Effector memory CD8-positive, alpha-beta T cell (primary cell): ENCODE measurements at places on chromosomes 16 and 17.

DNA sequence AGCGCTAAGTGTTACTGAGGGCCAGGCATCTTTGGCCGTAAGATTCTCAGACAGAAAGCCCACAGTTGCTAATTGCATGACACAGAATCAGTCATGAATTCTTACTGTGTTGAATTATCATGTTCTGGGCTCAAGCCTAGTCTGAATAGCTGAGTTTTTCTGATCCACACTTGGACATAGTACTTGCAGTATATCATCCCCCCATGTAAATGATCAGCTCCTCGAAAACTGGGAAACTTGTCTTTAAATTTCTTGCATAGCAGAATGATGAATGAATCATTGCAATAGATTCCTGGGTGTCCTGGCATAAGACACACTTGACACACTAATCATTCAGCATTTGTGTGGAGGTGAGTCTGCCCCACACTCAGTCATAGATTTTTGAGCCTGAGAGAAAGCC, 2.2 kb downstream of the MLYCD start:
- H3K36me3 ChIP-seq, result peaks cover 11% of the 10 kb centered on the region
- H3K4me3 ChIP-seq, result no peak overlapping the region
- no peak overlapping the region for H3K27ac ChIP-seq
- H3K4me1 ChIP-seq, result peaks cover 26% of the 10 kb centered on the region
- no peak for DNase-seq

DNA sequence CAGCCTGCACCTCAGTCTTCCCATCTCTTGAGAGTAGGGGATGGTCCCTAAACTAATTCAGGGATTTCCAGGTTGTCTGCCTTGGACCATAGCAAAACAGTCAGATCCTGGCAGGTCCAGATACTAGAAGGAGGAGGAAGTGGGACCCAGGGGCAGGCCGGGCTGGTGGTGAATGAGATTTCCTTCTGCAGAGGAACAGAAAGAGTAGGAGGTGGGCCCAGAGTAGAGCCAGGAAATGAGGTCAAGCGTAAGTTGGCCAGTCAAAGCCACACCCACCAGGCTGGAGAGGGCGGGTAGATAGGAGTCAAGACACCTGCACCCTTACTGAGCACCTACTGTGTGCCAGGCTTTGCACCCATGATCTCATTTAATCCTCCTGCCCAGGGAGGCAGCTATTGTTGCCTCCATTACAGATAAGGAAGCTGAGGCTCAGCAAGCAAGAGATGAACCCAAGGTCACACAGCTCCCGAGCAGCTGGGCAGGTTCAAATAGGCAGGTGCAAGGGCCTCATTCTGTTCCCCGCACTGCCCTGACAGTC, 2.6 kb downstream of the CDH5 start:
- H3K4me1 ChIP-seq, result peaks cover 3% of the 10 kb centered on the region
- no peak overlapping the region for H3K4me3 ChIP-seq
- peaks cover 25% of the 10 kb centered on the region for H3K27me3 ChIP-seq
- no peak for DNase-seq
- H3K27ac ChIP-seq, result peak overlapping the region; percentile 4
- H3K36me3 ChIP-seq, result peaks cover 4% of the 10 kb centered on the region

DNA sequence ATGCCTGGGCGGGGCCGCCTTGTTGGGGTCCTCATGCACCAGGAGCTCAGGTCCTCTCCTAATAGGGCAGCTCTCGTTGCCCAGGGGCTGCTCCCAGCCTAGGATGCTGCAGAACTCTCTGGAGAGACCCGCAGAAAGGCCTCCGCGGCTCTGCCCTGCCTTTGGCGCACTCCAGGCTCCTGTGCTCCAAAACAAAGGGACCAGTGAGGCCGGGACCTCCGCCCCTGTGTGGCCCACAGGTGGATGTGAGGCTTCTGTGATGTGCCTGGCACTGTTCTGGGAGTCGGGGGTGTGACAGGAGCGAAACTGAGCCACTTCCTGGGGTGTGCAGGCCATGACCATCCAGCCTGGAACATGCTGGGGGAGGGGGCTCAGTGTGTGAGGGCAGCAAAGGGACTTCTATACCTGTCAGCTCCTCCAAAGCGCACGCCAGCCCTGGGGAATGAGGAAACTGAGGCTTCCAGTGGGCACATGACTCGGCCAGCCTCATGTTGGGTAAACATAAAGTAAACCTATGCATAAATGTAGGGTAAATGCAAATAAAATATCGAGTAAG, 153.2 kb downstream of the IRF8 start:
- H3K4me1 ChIP-seq, result no peaks in the 10 kb centered on the region
- peaks cover 79% of the 10 kb centered on the region for H3K27me3 ChIP-seq
- no peak for DNase-seq
- no peak overlapping the region for H3K4me3 ChIP-seq
- no peak overlapping the region for H3K27ac ChIP-seq

- peaks cover 5% of the 10 kb centered on the region for H3K4me1 ChIP-seq
- H3K27ac ChIP-seq, result no peak overlapping the region
- H3K4me3 ChIP-seq, result no peak overlapping the region
- H3K36me3 ChIP-seq, result no peaks in the 10 kb centered on the region
- peaks cover 12% of the 10 kb centered on the region for H3K27me3 ChIP-seq
These were observed 298.5 kb upstream of the FOXF1 start for GRCh38 chr16:86211800-86212199.

DNA sequence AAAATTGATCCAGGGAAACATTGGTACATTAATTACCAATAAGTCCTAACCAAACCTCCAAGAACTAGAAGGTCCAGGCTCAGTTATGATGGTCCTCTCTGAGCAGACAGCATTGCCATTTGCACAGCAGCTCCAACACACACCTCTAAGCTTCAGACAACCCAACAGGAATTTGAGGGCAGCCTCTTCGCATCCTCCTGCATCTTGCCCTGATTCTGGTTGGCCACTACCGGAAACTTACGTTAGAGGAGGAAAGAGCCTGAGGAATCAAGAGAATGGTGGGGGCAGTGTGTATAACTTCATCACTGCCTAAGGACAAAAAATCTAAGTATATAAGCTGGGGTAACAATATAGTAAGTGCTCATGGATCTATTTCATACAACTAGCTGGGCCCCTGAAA, 15.7 kb downstream of the FAM117A start:
- peak overlapping the region; percentile 99 for H3K27ac ChIP-seq
- DNase-seq, result no peak
- H3K4me1 ChIP-seq, result peaks cover 68% of the 10 kb centered on the region
- peaks cover 45% of the 10 kb centered on the region for H3K36me3 ChIP-seq

- no peak for DNase-seq
- H3K4me1 ChIP-seq, result peaks cover 25% of the 10 kb centered on the region
- H3K27me3 ChIP-seq, result peaks cover 28% of the 10 kb centered on the region
- H3K27ac ChIP-seq, result peak overlapping the region; percentile 50
- H3K36me3 ChIP-seq, result no peaks in the 10 kb centered on the region
These were observed 98.0 kb downstream of the TBC1D16 start for GRCh38 chr17:79937391-79938335.

DNA sequence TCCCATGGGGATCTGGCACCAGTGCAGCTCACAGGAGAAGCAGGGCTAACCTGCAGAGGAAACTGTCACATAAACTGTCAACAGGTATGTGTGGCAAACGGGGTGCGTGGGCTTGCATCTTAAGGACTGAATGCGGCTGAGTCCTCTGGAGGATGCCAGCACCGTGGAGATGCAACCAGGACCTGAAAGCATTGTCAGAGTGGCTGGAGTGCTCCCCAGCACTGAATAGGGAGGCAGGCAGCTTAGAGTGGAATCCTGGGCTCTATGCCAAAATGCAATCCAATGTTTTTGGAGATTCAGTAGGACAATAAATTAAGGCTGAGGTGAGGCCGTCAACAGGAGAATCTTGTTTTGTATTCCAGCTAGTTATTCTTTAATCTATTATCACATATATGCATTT, 21.3 kb upstream of the SALL1 start:
- no peak overlapping the region for H3K27ac ChIP-seq
- H3K36me3 ChIP-seq, result no peaks in the 10 kb centered on the region
- no peak for DNase-seq
- H3K27me3 ChIP-seq, result no peaks in the 10 kb centered on the region

- peaks cover 14% of the 10 kb centered on the region for H3K27me3 ChIP-seq
- no peaks in the 10 kb centered on the region for H3K4me1 ChIP-seq
- H3K36me3 ChIP-seq, result no peaks in the 10 kb centered on the region
- H3K27ac ChIP-seq, result no peak overlapping the region
- H3K4me3 ChIP-seq, result no peak overlapping the region
These were observed 98.5 kb downstream of the SOX9 start for GRCh38 chr17:72219137-72219823.

DNA sequence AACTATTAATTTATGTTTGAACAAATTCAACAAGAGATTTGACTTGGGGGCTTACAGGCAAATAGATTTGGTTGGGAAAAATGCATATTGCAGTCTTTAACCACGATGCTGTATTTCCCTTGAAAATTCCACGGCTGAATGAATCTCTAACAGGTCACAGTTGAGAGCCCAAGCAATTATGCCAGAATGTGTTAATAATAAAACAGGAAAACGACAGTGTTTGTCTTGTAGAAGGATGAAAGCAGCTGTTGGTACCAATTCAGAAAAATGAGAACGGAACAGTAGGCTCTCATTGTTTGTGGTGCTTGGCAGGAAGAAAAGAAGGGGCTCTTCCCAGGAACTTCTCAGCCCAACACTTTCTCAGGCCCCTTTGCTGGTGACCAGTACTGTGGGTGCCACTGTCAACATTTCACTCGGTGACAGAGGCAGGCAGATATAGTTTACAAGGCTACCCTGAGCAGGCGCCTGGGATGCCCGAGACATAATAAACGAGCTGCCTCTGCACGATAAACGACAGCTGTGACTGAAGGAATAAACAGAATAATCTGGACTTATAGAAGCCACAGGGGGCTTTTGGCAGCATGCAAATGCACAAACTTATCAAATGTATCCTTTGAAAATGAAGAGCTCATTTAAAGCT, 387.1 kb downstream of the HS3ST4 start:
- no peak for DNase-seq
- H3K27ac ChIP-seq, result no peak overlapping the region
- peaks cover 32% of the 10 kb centered on the region for H3K27me3 ChIP-seq
- no peaks in the 10 kb centered on the region for H3K36me3 ChIP-seq
- no peaks in the 10 kb centered on the region for H3K4me1 ChIP-seq
- no peak overlapping the region for H3K4me3 ChIP-seq

- no peaks in the 10 kb centered on the region for H3K27me3 ChIP-seq
- peaks cover 6% of the 10 kb centered on the region for H3K36me3 ChIP-seq
- H3K27ac ChIP-seq, result no peak overlapping the region
These were observed 285.6 kb downstream of the FTO start for GRCh38 chr16:53989597-53989996.

DNA sequence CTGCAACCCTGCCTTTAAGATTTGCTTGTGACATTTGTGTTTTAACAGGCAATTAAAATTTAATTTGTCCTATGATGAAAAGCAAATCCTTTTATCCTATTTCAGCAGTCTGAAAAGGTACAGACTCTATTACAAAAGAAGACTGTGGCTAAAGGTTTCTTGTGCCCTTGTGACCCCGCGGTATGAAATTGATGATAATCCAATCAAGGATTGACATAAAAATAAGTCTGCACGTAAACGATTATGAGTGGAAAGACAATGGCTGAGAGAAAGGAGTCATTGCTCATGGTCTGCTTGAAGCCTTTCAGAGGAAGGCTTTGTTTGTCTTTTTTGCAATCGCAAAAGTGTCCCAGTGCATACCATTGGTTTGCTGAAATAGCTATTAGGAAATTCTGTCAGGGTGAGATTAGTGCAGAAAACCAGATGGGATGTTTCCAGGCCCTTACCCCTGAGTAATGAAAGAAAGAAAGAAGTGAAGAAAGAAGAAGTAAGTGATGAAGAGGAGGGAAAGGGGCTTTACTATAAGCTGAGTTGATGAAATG, 867.8 kb upstream of the CDH8 start:
- H3K27ac ChIP-seq, result no peak overlapping the region
- H3K4me3 ChIP-seq, result no peak overlapping the region
- no peaks in the 10 kb centered on the region for H3K36me3 ChIP-seq
- no peaks in the 10 kb centered on the region for H3K27me3 ChIP-seq
- DNase-seq, result no peak
- no peaks in the 10 kb centered on the region for H3K4me1 ChIP-seq

DNA sequence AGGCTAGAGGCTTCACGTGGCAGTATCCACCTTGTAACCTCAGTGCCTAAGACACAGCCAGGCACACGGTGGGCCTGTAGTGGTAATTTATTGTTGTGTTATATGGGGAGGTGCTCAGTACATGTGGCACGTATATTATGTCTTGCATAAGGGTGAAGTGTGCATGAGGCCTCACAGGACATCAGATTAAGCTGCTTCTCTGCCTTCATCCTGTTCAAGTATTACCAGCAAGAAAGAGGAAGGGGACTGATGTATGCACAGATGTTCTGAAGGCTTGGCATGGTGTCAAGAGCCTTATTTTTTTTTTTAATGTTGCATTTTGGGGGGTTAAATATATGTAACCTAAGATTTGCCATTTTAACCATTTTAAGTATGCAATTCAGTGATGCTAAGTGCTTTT, 71.6 kb downstream of the ABCC1 start:
- H3K27me3 ChIP-seq, result no peaks in the 10 kb centered on the region
- DNase-seq, result no peak
- peaks cover 27% of the 10 kb centered on the region for H3K36me3 ChIP-seq
- no peak overlapping the region for H3K27ac ChIP-seq
- H3K4me3 ChIP-seq, result no peak overlapping the region

GRCh38 chr17:41664172-41664457, 24.6 kb upstream of the EIF1 start:
- H3K4me3 ChIP-seq, result no peak overlapping the region
- H3K27me3 ChIP-seq, result no peaks in the 10 kb centered on the region
- H3K27ac ChIP-seq, result no peak overlapping the region
- H3K4me1 ChIP-seq, result peaks cover 18% of the 10 kb centered on the region

DNA sequence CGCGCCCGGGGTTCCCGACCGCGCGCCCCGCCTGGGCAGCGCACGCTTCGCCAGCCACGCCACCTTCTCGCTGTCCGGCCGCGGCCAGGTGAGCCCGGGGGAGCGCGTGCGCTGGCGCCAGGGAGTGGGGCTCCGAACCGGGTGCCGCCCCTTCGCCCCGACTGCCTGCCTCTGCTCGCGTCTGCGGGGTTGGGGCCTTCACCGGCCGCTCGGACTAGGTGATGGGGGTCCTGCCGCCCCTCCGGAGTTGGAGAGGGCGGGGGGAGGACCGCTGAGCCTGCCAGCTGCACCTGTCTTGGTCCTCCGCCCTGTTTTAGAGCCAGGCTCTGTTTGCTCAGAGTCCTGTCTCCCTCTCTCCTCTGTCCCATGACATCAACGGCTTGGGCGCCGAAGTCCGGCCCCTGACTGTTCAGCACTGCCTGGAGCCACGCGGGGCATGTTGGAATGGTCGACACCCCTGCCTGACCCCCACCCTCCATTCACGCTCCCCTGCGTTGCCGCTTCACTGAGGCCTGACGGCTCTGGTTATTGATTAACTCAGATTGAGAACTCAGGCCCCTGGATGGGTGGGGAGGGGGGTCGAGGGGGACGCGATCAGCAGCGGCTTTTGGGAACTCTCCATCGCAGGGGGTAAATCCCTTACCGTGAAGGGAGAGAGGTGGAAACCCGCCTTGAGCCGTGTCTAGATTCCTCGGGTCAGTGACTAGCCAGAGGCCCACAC, 748 bp downstream of the SMTNL2 start:
- peaks cover 4% of the 10 kb centered on the region for H3K4me1 ChIP-seq
- H3K27ac ChIP-seq, result no peak overlapping the region
- H3K27me3 ChIP-seq, result peaks cover 78% of the 10 kb centered on the region
- H3K36me3 ChIP-seq, result no peaks in the 10 kb centered on the region
- no peak overlapping the region for H3K4me3 ChIP-seq

- H3K27me3 ChIP-seq, result peaks cover 72% of the 10 kb centered on the region
- H3K4me1 ChIP-seq, result peaks cover 1% of the 10 kb centered on the region
- no peaks in the 10 kb centered on the region for H3K36me3 ChIP-seq
- no peak overlapping the region for H3K4me3 ChIP-seq
- no peak overlapping the region for H3K27ac ChIP-seq
- no peak for DNase-seq
These were observed 16.9 kb upstream of the CCL22 start for GRCh38 chr16:57341441-57342303.
